Stimulated activated CD4-positive, alpha-beta T cell treated with anti-CD3 and anti-CD28 coated beads, TNF-alpha, amount 100 ng/mL, for 24 hours (primary cell): ENCODE measurements at places on chromosomes 16 and 17.

DNA sequence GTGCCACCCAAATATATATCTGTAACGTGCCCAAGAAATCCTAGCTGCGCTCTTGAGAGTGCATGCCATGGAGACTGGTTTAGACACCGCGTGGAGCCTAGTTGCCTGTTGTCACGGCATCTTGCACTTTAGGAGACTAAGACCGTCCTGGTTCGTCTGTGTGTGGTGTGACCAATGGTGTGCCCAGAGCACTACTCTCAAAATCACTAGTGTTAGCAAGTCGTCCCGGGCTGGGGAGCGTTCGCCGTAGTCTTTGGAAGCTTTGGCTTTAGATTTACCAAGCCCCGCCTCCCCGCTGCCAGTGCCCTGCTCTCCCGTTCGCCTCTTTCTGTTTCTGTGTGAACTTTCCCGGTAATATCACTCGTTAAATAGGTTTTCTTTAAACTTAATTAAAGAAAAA is 27.0 kb downstream of the CLUH start:
- no peak for DNase-seq

DNA sequence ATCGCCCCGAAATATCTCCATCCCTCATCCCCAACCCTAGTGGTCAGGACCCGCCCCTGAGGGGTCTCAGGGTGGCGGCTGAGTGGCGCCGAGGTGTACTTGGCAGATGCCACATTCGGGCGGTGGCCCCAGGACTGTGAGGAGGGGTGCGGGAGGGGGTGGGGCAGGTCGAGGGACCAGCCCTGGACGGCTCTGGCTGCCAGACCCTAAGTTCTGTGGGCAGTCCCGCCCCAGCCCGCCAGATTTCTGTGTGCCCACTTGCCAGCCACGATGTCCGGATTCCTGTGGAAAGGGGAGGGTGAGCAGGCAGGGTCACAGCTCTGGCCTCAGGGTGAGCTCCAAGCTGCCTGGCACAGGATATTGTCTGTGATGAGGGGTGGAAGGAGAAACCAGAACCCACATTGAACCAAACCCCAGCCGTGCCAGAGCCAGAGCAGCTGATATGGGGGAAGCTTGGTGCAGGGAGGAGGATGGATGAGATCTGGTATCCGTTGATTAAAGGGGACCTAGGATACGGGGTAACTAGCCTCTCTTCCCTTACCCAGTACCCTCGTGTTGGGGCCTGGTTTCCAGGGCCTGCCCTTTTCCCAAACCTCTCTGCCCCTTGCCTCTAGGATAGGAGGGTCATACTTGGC is 1.1 kb upstream of the CHAD start:
- DNase-seq = no peak

GRCh38 chr16:12096157-12096777 is 119.7 kb downstream of the SNX29 start:
- no peak for DNase-seq

DNA sequence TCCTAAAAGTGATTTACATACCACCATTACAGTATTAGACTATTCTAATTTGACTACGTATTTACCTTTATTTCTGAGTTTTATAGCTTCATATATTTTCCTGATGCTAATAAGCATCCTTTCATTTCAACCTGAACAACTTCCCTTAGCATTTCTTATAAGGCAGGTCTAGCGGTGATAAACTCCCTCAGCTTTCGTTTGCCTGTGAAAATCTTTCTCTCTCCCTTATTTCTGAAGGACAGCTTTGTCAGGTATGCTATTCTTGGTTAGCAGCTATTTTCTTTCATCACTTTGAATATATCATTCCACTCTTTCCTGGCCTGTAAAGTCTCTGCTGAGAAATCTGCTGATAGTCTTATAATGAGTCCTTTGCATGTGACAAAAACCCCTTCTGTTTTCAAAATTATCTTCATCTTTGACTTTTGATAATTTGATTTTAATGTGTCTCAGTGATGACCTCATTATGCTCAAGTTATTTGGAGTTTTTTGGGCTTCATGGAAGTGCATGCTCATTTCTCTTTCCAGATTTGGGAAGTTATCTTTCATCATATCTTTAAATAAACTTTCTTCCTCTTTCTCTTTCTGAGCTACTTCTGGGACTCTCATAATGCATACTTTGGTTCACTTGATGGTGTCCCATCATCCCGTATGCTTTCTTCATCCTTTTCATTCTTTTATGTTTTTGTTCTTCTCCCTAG is 285.4 kb upstream of the PMFBP1 start:
- DNase-seq = no peak

DNA sequence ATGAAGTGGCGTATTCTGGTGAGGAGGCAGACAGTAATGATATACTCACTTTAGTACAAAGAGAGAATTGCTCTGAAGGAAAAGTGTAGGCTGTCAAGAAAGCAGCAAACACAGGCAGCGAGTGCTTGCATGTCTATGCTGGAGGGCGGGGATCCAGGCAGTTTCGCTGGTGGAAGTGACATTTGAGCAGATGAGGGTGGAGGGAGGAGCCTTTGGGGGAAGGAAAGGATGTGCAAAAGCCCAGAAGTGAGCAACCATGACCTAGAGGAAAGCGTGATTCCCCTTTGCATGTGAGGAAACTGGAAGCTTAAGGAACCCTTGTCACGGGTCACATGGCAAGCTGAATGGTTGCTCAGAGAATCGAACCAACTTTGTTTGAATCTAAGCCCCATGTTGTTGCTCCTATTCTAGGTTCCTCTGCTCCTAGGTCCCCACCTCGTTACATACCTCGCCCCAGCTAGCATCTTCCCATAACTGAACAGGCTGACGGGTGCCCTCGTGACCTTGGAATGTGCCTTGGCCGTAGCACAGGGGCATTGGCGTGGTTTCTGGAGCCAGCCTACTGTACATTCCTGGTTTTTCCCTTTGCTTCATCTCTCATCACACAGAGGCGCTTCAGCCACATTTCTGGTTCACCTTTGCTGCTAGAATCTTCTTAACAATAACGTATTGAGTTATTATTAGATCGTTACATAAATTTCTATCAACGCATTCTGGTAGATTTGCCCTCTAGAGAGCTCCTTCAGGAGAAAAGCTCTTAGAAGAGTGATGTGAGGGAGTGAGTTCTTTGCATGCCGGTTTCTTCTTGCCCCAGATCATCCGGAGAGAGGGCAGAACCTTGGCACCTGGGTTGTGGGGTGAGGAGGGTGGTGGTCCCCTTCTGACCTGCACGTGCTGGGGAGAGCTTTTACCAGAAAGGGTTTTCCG is 191.8 kb downstream of the SNX29 start:
- DNase-seq = no peak

DNA sequence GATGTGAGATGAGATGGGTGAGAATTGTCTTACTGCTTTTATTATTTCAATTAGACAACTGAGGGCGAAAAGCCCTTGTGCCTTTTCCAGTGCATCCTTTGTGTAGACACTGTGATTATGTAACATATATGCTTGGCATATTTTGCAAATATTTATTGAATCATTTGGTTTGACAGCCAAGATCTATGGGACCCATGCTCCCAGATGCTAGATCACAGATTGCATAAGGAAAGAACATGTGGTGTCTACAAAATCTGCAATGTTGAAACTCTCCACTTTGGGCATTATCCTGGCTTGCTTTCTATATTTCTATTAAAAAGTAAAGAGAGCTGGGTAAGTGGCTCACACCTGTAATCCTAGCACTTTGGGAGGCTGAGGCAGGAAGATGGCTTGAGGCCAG is 4.8 kb upstream of the COG1 start:
- DNase-seq = no peak
